BJ (cell line): ENCODE measurements at places on chromosomes 5 and 9.

DNA sequence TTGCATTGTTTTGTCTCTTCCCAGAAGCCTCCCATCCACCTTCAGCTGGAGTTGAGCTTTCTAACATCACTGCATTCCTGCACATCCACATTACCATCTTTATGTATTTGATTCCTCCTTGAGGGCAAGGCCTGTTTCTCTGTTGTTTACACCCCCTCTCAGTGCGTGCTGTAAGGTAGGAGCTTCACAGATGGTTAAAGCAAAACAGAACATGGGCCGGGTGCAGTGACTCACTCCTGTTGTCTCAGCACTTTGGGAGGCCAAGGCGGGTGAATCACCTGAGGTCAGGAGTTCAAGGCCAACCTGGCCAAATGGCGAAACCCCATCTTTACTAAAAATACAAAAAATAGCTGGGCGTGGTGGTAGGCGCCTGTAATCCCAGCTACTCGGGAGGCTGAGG, 110.9 kb downstream of the KCNIP1 start:
- DNase-seq: no peak

DNA sequence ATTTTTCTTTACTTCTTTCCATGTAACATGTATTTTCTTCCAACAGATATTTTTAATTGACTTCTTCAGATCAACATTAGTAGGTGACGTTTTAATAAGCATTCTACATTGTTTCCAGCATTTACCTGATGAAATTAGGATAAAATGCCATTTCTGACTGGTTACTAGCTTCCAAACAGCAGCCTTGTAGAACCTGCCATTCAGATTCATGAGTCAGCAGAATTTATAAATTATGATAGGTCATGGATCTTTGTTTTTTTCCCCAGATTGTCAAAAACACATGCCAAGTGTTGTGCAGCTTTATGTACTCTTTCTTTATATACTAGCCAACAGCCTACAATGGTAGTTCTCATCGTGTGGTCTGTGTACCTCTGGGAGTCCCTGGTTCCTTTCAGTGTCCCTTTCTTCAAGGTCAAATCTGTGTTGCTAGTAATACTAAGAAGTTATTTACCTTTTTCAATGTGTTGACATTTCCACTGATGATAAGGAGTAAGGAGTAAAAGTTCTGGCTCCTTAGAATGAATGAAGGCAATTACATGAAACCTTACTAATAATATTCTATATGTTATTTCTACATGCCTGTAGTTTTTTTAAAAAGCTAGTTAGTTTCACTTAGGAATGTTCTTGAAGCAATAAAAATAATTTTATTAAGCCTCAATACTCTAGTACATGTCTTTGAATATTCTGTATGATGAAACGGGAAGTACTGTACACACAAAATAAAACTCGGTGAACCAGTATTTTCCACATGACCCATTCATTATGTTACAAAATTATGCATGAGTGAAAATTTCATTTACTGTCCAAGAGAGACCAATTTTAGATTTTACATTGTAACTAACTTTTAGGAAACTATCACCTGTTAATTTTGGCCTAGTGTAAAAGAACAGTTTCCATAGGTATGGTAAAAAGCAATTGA, 135.8 kb downstream of the ZCCHC7 start:
- DNase-seq: no peak

DNA sequence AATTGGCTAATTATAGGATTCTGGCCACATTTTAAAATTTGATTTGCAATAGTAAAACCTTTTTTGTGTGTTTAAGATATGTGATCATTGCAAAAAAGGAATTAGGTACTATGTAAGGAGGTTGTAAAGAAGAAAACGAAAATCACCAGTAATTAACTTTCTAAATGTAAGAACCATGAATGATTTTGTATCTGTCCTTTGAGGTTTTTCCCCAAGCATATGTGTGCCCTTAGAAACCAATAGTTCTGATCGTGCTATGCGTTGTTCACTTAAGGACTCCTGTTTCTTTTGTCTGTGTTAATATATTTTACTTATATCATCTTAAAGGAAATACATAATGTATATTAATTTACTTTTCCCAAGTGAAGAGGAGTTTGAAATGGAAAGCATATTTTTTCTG, 410.2 kb downstream of the PSAT1 start:
- no peak for DNase-seq

DNA sequence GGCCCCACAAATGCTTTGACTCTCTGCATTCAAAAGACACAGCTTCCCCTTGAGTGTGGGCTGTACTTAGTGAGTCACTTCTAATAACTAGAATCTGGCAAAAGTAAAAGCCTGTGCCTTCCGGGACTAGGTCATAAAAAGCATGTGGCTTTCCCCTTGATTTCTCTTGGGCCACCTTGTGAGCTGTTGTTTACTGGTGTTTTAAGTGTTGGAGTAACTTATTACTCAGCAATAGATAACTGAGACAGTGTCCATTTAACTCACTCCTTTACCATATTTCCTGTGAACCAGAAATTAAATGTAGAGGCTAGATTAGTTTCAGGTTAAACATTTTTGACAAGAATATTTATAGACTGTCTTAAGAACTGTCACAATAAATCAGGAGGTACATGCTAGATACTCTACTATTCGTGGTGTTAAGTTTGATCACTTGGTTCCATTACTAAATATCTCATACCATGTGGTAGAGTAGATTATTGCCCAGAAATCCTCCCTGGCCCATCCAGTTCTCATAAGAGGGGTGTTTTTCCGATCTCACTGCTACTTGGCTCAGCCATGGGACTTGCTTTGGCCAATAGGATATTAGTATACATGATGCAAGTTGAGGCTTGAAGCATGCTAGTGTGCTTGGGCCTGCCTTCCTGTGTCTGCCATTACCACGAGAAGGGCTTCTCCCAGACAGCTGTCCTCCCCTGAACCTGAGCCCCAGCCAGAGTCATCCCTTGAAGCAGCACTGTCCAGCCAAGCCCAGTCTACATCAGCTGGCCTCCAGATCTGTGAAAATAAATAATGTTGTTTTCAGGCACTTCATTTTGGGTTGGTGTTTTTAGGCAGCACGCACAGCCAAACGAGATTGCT, 10.4 kb upstream of the CMBL start:
- no peak for DNase-seq

GRCh38 chr9:135612437-135612836, 26.9 kb downstream of the GLT6D1 start:
- DNase-seq: no peak

GRCh38 chr9:109290385-109290784, 30.5 kb downstream of the EPB41L4B start:
- DNase-seq: no peak

DNA sequence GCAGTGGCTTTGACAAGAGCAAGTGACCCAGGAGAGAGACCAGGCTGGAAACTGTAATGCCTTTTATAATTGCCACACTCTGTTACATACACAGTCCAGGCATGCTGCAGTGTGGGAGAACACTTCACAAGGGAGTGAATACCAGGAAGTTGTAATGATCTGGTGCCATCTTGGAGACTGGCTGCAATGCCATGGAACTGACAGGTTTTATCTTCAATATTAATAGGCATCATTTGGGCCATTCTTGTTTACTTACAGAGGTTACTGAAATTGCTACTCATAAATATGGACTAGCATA, 274.3 kb downstream of the AUH start:
- DNase-seq: no peak

DNA sequence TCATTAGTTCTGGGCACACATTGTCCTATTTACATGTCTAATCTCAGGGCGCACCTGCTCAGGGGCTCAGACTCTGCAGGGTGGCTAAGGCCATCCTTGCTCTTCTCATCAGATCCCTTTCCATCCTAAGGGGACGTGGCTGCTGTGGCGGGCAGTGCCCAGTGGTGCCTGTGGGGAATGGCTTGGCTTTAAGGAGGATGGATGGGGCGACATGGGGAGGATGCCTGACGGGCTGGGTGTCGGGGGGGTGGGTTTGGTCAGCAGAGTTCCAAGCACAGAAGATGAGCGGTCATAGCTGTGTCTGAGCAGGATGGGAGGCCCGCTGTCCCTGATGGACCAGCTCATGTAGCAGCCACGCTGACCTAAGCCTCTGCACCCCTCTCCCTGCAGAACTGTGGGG, 40.9 kb upstream of the SUSD3 start:
- DNase-seq: no peak

DNA sequence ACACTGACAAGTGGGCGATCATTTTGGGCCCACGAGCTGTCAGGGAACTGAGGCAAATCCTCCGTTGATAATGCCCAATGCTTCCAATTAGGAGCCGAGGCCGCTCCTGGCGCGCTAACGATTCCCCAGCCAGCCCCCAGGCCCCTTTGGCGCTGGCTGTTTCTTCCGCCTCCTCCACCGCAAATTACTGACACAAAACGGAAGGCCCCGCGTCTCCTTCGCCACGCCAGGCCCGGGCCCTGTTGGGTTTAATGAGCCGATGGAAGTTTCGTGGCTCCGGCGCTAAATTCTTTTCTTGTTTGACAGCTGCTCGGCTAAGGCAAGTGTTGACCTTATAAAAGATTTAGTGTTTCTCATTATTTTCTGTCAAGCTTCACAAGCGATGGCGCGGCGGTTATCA, 25.7 kb upstream of the BARHL1 start:
- no peak for DNase-seq

DNA sequence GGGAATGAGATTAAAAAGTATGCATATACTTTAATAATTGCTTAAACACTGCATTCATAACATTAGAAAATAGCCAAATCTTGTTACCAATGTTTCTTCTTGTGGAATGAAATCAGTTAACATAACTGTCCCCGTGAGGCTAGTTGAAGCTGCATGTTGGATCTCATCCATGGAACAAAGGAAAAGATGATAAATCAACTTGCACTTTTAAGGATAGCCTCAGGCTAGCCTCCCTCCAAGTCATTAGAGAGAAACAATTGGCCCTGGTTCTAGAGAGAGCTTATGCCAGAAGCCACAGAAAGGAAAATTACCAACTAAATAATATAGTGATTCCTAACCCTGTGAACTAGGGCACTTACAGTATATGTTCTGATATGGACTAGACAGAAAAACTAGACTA, 66.9 kb downstream of the GRIN3A start:
- no peak for DNase-seq

- no peak for DNase-seq
Measured at GRCh38 chr5:3346111-3346820, 249.4 kb upstream of the IRX1 start.

DNA sequence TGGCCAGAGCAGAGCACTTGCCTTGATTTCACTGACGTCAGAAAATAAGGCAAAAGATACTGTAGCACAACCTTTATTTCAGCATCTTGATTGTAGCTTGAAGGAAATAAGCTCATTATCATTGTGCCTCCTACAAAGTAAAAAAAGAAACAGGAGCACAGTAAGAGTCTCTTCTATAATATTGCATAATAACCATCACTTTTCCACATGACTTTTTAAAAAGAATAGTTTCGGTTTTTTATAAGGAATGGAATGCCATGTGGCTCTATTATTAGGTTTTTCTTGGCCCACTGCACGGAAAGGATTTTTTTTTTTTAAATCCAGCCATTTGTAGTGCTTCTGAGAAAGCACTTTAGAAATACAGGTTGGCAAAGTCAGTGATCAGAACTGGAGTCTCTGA, 655.3 kb downstream of the LRRC70 start:
- DNase-seq: peak; percentile 32

DNA sequence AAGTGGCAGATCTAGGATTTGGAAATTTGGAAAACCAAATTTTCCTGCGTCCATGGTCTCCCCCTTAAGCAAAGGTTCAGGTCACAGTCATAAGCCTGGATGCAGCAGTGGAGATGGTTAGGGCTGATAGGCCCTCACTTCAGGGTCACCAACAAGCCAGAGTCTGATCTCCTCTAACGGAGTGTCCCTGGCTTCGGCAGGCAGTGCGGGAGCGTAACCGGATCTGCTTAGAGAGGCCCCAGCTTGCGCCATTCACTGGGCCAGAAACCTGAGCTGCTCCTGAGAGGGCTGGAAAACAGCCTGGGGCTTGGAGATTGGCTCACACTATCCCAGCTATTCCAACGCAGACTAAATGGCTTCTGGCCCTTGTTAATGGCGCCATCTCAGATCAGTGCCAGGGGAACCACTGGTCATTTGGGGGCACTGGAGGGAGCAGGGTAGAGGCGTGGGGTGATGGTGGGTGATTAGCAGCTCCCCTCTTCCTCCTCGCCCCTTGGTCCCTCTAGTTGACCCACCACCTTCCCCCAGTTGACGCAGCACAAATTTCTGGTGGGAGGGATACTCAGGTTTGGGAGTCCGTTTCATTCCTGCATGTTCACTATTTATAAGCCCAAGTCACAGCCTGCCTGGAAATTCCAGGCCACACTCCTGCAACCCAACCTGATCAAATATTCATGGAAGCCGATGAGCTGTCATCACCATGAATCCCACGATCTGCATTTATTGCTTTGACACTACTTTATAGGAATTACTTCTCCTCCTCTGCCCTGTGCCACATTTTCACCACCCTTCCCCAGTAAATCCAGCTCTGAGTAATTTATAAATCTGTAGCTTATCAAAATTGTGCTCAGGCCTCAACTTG, 134.6 kb upstream of the CPEB4 start:
- DNase-seq: peak; percentile 4

DNA sequence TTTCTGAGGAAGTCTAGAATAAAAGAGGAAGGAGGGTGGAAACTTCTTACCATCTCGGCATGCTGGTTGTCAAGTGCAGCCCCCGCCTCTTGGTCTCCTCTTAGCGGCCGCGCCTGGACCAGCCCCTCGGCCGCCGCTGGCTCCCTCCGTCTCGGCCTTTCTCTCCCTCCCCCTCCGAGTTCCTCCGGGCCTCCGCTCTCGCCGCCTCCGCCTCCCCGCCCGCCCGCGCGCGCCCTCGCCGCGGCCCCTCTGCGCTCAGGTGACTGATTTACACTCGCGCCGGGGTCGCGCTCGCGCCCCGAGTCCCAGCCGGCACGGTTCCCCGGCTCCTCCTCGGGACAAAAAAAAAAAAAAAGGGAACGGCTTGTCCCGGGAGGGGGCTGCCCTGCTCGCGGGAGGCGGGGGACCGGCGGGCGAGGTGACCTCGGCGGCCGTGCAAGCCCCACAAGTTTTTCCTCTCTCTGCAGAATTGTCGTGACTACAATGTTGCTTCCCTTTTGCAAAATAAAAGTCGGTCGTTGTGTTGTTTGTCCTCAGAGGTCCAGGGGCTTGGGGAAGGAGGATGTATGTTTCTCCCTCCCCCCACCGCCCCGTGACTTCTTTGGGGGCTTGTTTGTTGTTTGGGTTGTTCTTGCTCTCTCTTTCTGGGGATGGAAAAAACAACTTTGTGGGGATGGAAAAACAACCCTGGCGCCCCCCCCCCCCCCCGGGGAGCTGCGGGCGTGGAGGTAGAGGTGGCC, at the start of gene BNC2:
BNC2 (minus strand) TSS at position 75 of the 740 bp plus-strand sequence; CDS start at position 53, 22 bp downstream.
- no peak for DNase-seq

- DNase-seq: no peak
Measured at GRCh38 chr9:81083067-81083466, 606.3 kb downstream of the TLE1 start.

DNA sequence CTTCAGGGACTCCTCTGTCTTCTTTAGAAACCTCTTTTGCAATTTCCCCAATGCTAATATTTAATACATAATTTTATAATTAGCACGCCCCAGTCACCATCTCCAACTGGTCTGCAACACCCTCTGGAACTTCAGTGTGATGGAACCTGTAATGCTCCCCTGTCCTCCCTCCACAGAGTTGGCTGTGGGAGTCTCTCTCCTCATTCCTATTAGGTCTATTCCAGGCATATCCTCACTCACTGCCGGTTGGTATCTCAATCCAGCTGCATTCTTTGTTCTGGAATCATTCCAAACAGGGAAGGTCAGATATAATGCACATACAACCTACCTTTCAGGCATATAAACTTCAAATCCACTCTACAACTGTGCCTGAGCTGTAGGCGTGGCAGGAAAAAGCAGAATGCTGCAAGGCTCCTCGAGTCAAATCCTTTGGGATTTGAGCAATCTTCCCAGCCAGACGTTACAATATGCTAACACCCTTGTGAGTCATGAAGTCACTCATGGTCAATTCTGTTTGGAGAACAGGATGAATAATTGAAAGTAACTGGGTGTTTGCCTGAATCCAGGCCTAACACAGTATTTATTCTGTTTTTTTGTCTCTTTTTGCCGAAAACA, 293.8 kb downstream of the CWC27 start:
- DNase-seq: peak; percentile 68
